ENCODE measurements at places on chromosomes 11 and 22.
A peak's percentile ranks its signal among the peaks of the same experiment; 100 is the strongest.

DNA sequence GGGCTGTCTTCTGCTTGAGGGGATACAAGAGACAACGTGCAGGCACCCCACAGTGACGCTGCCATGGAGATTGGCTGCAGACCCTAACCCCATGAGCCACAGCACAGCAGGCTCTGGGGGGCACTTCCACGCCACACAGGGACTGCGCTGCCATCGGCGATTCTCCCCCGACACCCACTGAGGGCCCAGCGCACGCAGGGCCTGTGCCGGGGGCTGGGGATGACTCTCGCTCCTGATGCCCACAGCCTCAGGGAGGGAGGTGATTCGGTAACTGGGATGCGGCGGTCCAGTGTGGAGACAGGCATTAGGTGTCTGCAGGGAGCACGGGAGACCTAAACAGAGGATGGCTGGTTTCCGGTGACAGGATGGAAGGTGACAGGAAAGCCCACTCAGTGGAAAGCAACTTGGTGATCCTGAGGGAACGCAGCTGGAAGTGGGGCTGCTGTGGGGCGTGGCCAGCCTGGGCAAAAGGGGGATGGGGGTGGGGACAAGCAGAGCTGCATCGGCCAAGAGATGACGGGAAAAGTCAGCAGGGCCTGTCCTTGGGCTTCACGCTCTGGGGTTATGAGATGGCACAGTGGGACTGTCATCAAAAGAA, 37.7 kb downstream of the EFCAB6 start:
- no peak for DNase-seq

DNA sequence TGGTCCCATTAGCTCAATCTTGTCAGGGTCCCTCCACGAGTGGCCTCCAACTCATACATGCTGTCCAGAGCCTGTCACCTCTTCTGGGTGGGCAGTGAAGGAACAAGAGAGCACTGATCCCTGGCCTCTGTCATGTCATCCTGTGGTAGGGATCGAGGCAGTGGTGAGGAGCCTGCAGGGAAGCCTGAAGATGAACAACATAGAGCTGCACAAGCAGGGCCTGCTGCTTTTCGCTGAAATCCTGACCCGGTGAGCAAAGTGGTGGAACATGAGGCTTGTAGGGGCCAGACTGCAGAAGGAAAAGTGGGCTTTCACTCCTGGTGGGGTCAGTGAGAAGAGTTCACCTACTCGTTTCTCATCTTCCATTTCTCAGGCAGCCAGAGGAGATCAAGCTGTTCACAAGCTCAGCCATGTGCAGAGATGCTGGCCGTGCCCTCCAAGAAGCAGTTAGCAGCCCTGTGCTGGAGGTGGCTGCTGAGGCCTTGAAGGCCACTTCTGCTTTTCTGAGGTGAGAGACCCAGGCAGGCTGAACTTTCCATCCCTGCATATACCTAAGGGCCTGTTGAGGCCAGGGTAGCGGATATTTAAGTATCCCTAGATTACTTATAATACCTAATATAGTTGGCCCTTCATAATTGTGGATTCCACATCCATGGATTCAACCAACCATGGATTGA, 32.9 kb downstream of the MEI1 start:
- DNase-seq: no peak

- DNase-seq: no peak
Observed at GRCh38 chr22:29115682-29116288, 43.0 kb downstream of the KREMEN1 start.

- DNase-seq: no peak
Observed at GRCh38 chr11:68051191-68052136, 12.6 kb downstream of the TCIRG1 start.

GRCh38 chr11:125842321-125842948, 9.3 kb downstream of the PATE4 start:
- DNase-seq: no peak

GRCh38 chr11:5592615-5593014, 3.8 kb upstream of the TRIM6 start:
- DNase-seq: no peak

DNA sequence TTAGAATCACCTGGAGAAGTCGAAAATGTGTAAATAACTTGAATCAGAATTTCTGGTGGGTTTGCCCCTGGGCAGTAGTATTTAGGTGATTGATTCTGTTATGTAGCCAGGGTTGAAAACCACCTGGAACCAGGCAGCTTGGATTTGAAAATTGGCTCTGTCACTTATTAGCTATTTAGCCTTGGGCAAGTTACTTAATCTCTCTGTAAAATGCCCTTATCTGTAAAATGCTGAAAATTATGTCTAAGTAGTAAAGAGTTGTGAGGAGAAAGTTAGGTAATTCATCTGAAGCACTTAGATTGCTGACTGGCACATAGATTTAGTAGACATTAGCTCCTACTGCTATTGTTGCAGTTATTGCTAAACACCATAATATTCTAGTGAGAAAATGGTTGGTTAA, 49.3 kb downstream of the PPME1 start:
- DNase-seq: peak; percentile 2

DNA sequence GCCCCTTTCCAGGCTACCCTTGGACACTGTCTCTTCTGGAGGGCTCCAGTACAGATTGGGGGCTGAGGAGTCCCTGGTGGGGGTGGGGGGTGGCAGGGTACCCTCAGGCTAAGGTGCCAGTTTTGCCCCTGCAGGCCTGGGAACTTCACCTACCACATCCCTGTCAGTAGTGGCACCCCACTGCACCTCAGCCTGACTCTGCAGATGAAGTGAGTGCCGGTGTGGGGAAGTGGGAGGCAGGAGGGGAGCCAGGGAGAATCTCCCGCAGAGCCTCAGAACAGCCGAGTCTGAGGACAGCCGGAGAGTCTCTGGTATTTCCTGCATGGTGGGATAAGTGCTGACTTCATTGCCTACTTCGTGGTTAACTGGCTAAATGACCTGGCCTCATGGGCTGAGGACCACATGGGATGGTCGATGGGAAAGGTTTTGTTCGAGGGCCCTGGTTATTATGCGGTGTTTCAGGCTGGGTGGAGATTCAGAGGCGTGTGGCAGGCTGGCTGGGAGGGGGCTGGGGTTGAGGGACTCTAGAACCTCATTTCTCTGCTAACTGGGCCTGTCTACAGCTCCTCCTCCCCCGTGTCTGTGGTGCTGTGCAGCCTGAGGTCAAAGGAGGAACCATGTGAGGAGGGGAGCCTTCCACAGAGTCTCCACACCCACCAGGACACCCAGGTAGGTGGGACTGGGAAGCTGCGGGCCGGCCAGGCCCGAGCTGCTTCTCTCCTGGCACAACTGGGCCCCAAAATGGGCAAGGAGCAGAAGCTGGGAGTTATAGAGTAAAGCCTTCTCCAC, 8.5 kb downstream of the TMEM258 start:
- peak; percentile 34 for DNase-seq

DNA sequence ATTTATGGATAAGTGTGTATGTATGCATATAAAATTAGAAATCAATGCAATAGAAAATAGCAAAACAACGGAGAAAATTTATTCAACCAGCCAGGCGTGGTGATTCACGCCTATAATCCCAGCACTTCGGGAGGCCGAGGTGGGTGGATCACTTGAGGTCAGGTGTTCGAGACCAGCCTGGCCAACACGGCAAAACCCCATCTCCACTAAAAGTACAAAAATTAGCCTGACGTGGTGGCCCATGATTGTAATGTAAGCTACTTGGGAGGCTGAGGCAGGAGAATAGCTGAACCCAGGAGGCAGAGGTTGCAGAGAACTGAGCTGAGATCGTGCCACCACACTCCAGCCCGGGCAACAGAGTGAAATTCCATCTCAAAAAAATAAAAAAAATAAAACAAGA, 5.5 kb downstream of the KRTAP5-6 start:
- DNase-seq: no peak

GRCh38 chr11:23021287-23021863, 161.1 kb upstream of the CCDC179 start:
- peak; percentile 57 for DNase-seq

GRCh38 chr11:134032501-134033091, 36.3 kb upstream of the JAM3 start:
- peak; percentile 74 for DNase-seq

GRCh38 chr11:11750017-11750878, 91.5 kb upstream of the USP47 start:
- DNase-seq: no peak

- peak; percentile 39 for DNase-seq
Observed at GRCh38 chr11:6655790-6656583, at the start of gene DCHS1. Gene DCHS1, minus strand, starts transcription at chr11:6655809. Its CDS starts 14,196 bp downstream, at chr11:6641613.

DNA sequence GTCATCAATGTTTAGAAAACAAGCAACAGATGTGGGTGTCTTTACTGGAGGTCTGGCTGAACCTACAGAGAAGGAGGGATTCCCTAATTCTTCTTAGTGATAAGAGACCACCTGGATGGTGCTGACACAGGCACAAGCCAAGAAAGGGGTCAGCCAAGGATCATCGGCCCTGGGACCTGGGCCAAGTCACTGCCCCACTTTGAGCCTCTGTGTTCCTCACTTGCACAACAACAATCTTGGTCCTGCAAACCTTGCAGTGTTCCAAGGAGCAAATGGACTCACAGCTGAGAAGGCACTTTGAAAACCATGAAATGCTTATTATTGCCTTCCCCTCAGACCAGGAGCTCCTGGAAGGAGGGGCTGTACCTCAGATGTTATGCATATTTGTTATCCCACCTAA, 7.0 kb upstream of the KCNE3 start:
- DNase-seq: no peak

DNA sequence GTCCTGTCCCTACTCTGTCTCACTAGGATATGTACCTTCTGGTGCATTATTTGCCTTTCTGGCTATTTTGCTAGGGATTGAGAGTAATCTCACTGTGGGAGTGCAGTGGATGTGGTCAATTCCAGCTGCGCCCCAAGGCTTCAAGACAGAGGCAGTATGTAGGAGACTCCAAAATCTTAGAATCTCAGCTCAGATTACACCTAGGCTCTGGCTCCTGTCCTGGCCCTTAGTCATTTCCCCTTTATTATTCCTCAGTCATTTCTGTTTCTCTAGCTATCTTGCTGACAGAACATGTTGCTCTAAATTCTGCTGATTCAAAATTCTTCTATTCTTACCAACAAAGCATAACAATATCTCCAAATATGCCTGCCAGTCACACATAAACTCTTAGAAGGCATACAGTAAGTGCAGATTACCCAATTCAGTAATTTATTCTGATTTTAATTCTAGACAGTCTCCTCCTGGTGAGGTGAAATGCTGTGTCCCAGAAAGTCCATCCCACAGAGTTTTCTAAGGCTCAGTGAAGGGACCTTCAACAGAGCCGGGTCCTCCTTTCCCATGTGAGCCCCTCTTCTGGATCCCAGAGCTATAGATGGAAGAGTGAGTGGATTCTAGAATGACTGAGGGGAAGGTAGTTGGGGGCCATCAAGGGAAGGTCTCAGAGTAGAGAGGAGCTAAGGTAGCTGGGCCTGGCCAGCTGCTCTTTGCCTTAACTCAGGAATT, 24.3 kb upstream of the GLYATL1 start:
- peak; percentile 29 for DNase-seq

DNA sequence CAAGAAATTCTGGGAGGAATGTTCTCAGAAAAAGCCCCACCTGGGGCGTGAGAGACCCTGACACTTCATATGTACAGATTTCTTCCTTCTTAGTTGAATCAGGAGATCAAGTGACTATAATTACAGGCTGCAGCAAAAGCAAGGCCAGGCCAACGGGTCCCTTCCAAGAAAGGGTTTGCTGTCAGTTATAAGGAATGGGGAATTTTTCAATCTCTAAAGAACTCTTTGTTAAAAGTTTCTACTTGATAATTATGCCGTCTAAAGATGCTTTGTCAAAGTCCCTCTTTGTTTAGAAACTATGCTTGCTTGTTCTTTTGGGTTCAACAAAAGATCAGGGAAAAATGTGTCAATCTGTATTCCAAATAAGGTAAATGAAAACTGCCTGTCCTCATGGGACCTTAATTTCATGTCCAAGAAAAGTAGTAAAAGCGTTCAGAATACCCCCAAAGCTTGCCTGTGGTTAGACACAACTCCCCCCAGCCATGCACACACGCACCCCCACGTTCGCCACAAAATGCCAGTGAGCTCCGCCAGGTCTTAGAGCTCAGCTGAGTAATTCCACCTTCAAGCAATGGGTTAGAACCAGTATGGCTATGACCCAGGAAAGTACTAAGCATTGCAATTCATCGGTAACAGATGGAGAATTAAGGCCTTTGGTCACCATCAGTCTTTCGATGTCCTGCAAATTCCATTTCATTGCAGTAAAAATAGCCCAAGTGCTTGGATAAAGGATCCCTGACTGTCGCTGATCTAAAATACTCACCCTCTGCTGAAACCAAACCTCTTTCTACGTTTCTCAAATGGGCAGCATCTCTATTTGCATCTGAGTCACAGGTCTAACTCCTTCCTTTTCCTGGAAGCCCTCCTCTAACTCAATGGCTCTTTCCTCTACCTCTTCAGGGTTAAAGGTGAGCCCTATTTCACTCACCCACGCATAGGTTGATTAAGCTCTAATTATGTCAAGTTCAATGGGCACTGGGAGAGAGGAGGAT, 419.2 kb upstream of the SYN3 start:
- no peak for DNase-seq

GRCh38 chr11:34331736-34332135, 26.1 kb downstream of the ABTB2 start:
- peak; percentile 46 for DNase-seq

DNA sequence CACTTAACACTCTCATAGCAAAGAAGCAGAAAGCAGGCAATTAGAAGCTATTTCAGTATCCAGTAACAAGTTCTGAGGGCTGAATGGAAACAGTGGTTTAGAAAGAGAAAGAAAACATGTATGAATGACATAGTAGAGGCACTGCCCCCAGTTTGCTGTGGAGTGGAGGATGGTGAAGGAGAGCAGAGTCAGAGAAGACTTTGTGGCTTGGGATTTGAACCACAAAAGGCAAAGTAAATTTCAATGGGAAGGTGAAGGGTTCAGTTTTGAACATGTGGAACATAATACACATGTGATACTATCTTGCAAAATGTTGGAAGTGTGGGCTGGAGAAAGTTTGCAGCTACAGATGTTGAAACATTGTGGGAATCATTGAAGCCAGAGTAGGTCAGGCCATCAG, 81.4 kb downstream of the SNX19 start:
- DNase-seq: no peak

- no peak for DNase-seq
Observed at GRCh38 chr22:32208681-32209080, 3.8 kb upstream of the RFPL2 start.

- DNase-seq: peak; percentile 32
Observed at GRCh38 chr11:10295064-10295901, 1.3 kb upstream of the SBF2 start.

DNA sequence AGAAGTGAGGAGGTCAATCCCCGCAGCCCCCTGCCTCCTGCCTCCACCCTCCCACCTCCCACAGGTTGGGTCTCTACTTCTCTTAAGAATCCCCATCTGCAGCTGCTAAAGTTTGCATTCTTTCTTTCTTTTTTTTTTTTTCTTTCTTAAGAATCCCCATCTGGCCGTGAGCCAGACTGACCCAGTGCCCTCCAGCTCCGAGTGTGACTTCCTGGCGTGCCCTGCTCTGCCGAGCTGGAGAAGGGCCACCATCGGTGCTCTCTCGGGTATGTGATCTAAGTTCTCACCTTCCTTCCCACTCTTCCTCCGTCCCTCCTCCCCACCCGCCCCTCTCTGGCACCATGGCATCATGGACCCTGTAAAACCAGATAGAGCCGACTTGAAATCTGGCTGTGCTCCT, 66.7 kb upstream of the LMO1 start:
- no peak for DNase-seq

- no peak for DNase-seq
Observed at GRCh38 chr11:85735876-85736460, 50.0 kb upstream of the CCDC89 start.

- DNase-seq: no peak
Observed at GRCh38 chr11:117375960-117376359, 48.3 kb downstream of the CEP164 start.

GRCh38 chr22:41030891-41031290, 61.5 kb upstream of the EP300 start:
- peak; percentile 52 for DNase-seq
